ENCODE measurements at places on chromosomes 11 and 22. TPM values are rescaled to one million over a fixed set of nuclear protein-coding genes. Genes with fewer than 3 reads are reported as not detected.

Gene MCHR1
- not detected for total RNA-seq

Gene MMP7
- not detected for total RNA-seq

Gene NECTIN1
- 1.9 TPM for total RNA-seq

Gene SAC3D1
- 4.8 TPM for total RNA-seq

Gene SCGB1C1
- not detected for total RNA-seq

DNA sequence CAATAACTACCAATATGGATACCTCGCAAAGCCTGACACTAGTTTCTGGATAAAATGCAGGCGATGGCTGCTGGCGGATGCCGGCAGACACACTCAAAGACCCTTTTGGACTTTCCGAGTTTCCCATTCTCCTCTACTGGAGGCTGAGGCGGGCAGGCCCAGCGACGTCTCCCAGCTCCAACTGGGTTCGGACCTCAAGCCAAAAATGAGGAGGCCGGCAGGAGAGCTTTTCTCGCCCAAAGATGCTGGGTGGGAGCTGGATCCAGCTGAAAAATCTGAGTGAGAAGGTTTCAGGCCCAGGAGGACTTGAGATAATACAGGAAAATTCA, 428 bp upstream of the FEZ1 start:
- no peak for DNase-seq

- no peak for DNase-seq
Observed at GRCh38 chr22:49011769-49012648, 815.7 kb downstream of the BRD1 start.

DNA sequence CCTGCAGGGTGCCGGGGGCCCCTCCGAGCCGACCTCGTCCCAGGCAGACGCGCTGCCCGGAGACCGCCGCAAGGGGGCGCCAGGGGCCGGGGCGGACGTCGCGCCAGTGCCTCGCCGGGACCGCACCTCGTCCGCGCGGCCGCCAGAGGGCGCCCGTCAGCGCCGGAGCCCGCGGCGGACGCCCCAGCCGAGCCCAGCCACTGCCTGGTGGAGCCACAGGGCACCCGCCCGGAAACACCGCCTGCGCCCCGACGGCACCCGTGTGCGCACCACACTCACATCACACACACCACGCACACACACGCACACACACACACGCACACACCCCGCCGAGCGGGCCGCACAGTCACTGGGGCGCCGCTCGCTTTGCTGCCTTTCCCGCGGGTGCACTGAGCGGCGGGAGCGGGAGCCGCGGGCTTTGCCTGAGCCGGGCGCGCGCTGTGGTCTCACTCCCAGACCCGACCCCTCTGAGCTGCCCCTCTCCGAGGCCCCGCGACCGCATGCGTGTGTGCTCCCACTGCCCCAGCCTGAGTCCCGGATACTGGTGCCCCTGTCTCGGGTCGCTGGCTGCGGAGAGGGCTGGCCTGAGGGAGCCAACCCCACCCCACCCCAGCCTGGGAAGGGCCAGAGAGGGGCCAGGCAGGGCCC, 449.3 kb downstream of the OPCML start:
- peak; percentile 52 for DNase-seq

- no peak for DNase-seq
Observed at GRCh38 chr11:32065865-32066629, 24.8 kb upstream of the RCN1 start.

DNA sequence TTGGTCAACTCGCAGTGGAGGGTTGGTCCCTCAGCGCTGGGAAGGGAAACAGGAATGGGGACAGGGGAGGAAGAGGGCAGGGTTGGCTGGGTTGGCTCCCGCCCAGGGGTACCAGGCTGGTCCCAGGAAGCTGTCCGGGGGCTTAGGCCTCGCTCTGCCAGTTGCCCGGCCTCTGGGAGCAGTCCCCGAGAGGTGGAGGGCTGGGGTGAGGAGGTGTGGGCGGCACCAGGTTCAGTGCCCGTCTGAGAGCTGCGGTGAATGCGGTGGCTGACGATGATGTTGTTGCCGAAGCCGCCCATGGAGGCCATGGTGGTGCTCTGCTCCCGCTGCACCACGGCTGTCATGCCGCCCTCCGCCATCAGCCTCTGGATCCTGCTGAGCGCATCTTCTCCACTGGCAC, 6.0 kb upstream of the CHRM4 start:
- DNase-seq, result no peak

- no peak for DNase-seq
Observed at GRCh38 chr11:11916981-11917399, 75.2 kb downstream of the USP47 start.

- DNase-seq, result no peak
Observed at GRCh38 chr11:28227460-28227859, 119.3 kb downstream of the METTL15 start.

DNA sequence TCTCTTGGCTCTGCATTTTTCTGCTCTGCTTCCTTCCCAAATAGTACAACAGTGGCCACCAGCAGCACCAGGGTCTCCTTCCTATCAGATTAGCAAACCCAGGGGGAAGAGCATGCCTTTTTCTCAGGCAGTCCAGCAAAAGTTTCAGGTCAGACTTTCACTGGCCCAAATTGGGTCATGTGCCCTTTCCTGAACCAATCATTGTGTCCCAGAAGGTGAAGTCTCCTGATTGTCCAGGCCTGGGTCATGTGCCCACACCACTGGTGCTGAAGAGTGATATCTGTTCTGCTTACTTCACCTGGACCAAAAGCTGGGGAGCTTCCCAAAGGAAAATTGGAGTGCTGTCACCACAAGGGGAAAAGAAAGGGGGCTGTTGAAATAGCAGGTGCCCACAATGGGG, 64.1 kb upstream of the ALX4 start:
- no peak for DNase-seq

DNA sequence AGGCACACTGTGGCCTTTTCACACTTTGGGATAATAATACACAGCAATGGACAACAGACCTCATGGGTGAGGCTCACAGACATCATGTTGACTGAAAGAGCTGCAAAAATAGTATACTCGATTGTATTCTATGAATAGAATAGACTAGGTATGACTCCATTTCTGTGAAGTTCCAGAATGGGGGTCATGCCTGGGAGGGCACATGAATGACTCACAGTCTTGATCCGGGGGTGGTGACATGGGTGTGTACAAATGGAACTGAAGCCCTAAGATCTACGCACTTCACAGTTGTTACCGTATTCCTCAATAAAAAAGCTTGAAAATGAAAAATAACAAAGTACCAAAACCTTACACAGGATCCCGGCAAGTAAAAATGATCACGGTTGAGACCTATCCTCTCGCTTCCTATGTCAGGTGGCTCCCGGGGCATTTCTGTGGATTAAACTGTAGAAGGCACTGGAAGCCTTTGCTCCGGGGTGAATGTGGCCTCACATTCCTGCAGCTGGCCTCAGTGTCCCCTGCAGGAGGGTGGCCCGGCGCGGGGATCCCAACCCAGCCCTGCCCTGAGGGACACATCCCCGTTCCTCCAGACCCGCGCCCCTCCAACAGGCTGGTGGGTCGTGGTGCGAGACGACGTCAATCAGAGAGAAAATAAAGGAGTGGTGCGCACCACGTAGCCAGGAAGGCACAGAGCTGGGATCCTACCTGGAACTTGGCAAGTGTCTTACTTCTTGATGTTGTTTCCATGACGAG, 75.9 kb downstream of the NECTIN1 start:
- DNase-seq, result no peak

- no peak for DNase-seq
Observed at GRCh38 chr11:131195661-131196517, 174.5 kb upstream of the NTM start.

DNA sequence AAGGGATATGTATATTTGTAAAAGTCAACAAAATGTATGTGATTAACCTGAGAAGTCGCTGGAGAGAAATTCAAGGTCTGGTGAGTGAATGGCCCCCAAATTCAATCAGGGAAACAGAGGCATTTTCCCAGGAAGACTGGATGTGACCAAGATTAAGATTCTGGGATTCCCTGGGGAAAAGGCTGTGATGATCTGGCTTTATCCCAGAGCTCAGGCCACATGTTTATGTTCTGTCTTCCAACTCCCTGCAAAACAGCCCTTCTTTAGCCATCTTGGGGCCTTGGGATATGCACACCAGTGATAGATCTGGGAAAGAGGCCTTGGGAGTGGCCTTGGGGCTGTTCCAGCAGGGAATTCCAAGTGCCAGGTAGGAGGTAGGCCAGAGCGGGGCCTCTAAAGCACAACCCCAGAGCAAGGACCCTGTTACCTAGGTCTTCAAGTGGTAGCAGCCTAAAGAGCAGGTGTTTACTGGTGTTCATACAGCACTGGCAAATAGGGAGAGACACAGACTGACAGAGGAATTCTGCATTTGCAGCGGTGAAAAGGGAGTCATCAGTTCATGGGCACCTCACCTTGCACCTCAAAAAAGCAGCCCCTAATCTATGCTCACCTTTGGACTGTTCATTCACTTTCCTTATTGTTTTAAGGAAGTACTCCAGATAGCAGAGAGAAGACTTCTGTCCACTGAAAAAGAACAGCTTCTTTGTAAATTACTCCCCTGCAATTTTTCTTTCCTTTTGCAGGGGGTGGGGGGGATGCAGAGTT, 312.4 kb downstream of the BUD13 start:
- DNase-seq, result no peak

DNA sequence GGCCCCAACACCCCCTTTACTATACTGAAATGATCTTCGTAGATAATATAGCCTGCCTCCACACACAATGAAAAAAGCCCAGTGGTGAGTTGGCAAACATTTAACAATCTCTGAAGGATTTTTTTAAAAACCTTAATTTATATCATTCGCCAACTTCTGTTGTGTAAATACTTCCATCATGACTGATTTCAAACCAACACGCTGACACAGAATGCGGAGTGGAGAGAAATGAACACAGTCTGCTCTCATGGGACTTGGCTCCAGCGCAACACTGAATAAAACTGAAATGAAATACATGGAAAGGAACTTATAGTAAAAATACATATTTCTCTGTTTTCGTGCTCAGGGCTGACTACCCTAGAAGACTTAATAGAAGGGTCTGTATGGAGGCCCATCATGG, 61.3 kb upstream of the WNT11 start:
- DNase-seq, result no peak

DNA sequence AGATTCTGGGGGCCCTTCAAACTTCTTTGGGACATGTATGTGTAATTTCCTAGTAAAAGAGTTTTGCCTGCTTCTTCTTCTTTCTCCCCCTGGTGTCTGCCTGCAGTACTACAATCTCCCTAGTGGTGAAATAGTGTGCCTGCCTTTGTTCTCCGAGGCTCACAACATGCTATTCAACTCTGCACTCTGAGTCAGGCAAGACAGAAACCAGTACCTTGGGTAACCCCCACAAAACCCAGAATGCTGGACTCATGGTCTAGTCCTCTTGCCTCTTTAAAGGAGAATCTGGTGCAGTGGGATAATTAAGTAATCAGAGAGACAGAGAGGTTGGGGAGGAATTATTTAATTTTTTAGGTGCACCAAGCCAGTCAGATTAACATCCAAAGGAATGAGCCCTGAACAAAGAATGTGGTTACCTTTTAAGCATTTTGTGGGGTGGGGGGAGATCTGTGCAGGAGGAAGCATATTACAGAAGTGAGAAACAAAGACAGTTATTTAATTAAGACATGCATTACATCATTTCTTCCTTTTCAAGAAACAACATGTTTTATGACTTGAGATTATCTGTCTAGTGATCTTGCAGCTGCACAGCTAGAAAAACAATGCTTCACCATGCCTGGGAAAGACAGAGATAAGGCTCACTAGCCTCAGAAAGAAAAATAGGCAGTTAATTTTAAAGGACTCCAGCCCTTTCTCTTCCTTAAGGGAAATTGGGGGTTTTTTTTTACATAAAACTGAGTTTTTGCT, 11.0 kb upstream of the MS4A6A start:
- peak; percentile 80 for DNase-seq

- no peak for DNase-seq
Observed at GRCh38 chr11:112886434-112887370, 74.5 kb upstream of the NCAM1 start.

All from SK-MEL-5 (cell line).